Breast epithelium (tissue), 4 donors: ENCODE measurements at places on chromosomes 6 and 20. TPM values are rescaled to one million over a fixed set of nuclear protein-coding genes. Genes with fewer than 3 reads are reported as not detected.

The PCK1 gene
- 27.2 TPM for total RNA-seq

The TMEM200A gene
- 4.8 TPM for total RNA-seq

DNA sequence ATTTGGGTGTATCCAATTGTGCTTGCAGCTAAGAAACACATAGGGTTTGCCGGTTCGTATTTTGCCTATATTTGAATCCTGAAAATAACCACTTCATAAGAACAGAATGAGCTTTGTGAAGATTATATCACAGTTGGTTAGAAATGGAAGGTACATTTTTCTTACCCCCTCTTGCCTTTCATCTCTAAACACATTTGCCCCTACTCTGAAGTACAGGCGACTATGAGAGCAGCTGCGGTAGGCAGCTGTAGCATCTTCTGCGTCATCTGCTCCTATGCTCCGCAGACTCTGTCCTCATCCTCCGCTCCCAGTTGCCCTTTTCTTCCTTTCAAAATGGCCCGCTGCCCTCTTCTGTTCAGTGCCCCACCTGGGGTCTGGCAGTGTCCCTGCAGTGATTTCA is 47.6 kb upstream of the REV3L start:
- no peaks in the 10 kb centered on the region for H3K36me3 ChIP-seq
- H3K4me3 ChIP-seq = no peak overlapping the region
- H3K27me3 ChIP-seq = no peaks in the 10 kb centered on the region
- no peak for DNase-seq
- H3K27ac ChIP-seq = no peak overlapping the region

The TSPO2 gene
- not detected for total RNA-seq

DNA sequence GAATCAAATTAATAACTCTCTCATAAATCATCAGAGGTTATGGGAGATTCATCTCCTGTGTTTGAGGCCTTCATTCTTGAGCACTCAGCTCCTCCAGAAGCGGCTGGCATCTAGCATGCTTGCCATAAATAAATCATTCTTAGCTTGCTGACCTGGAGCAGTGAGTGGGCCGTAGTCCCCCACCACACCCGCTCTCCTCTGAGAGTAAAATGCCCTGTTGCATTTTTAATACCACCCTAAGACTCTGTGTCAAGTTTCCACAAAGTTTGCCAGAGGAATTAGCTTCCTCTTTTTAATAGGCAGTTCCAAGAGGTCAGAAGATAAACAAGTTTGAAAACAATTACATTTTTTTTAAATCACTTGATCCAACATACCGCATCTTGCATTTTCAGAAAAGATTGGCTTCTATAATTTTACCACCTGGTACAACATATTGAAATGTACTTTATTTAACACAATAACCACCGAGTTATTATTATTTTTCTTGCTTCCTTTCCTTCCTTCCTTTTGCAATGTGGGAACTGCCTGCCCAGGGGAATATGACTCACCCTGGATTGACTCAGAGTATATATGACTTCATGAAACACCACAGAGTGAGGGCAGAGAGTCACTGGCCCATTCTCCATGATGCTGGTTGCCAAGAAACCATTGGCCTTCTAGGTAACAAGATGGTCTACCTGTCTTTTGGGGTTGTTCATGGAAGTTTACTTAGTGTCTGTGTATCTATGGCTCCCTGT is 29.4 kb upstream of the CLIC5 start:
- no peak overlapping the region for H3K27ac ChIP-seq
- H3K36me3 ChIP-seq = no peaks in the 10 kb centered on the region
- DNase-seq = peak; percentile 19
- no peaks in the 10 kb centered on the region for H3K27me3 ChIP-seq

DNA sequence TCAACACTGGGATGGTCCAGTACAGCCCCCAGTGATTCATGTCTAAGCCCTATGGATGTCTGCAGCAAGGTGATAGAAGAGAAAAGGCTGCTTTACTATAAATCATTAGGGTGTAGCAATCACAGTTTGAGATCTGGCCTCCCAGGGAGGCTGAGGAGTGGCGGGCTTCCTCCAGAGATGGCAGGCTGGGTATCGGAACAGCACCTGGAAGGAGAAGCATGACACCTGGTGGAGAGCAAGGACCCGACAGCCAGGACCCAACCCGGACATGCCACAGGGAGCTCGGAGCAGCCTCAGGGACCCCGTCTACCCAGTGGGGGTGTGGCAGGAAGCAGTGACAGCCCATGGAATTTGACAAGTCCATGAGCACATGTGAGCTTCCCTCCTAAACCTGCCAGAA is 114.8 kb upstream of the CD93 start:
- no peaks in the 10 kb centered on the region for H3K36me3 ChIP-seq
- no peak overlapping the region for H3K4me3 ChIP-seq
- no peak for DNase-seq
- no peak overlapping the region for H3K27ac ChIP-seq

The ADGRF4 gene
- 0.16 TPM for total RNA-seq

DNA sequence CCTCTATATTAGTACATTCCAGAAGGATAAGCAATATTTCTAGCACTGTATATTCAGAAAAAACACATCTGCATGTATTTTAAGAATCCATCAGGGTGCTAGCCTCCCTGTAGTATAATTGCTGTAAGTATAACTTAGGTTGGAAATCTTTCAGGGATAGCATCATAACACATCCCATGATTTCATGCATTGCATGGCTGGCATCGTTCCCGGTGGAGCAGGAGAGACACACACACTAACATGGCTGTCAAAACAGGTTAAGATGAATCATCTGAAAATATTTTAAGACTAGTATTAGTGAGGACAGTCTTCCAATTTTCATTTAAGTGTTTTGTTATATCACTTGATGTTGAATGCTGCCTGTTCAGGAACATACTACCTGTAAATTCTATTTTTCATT is 32.1 kb upstream of the CENPW start:
- no peak overlapping the region for H3K27ac ChIP-seq
- no peaks in the 10 kb centered on the region for H3K36me3 ChIP-seq
- DNase-seq = no peak
- no peaks in the 10 kb centered on the region for H3K4me1 ChIP-seq
- H3K27me3 ChIP-seq = no peaks in the 10 kb centered on the region

The GRM1 gene
- total RNA-seq = 0.15 TPM

DNA sequence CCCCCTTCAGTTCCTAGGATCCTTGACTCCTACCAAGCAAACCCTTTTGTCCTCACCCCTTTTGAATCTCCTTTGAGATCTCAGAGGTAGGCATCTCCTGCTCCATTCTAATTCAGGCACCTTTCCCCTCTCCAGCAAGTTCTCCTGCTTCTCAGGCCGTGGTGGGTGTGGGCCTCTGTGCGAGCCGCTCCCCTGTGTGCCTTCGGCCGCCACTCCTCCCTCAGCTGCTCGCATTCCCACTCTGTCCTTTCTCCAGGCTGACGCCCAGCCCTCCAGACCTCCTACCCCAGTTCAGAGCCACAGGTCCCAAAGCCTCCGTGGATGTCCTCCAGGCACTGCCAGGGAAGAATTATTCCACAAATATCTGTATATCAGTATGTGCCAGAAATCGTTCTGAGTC is 19.7 kb upstream of the RPS6KA2 start:
- no peak overlapping the region for H3K27ac ChIP-seq
- H3K36me3 ChIP-seq = no peaks in the 10 kb centered on the region
- H3K4me3 ChIP-seq = no peak overlapping the region
- no peaks in the 10 kb centered on the region for H3K27me3 ChIP-seq
- DNase-seq = no peak

DNA sequence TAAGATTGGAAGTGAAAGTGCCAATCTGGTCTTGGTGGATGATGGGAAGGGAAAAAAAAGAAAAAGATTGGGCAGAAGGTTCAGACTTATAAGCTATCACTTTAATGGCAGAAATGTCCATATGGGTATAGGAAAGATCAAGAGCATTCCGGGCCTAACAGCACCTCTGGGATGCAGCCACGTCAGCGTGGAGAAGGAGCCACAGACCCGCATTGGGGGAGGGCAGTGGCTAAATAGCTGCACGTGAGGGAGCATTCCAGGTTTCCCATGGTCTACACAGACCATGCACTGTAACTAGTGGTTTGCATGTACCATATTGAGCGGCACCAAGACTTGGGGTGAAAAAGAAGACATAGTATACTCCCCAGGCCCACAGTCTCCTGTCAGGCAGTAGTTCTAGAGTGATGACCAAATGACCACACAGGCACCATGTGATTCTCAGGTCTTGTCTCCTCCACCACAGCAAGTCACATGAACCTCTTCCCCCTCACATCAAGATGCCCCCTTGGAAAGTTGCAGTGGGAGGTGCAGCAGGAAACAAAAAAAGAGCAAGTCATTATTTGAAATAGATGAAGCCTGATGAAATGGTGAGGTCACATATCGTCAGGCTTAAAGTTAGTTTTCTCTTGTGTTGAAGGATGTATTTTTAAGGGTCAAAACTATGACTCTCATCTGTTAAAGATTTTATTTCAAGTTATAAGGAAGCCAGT is 94.4 kb upstream of the TNFAIP3 start:
- no peak overlapping the region for H3K4me3 ChIP-seq
- no peak for DNase-seq
- no peaks in the 10 kb centered on the region for H3K4me1 ChIP-seq
- no peaks in the 10 kb centered on the region for H3K27me3 ChIP-seq
- no peaks in the 10 kb centered on the region for H3K36me3 ChIP-seq
- H3K27ac ChIP-seq = no peak overlapping the region

DNA sequence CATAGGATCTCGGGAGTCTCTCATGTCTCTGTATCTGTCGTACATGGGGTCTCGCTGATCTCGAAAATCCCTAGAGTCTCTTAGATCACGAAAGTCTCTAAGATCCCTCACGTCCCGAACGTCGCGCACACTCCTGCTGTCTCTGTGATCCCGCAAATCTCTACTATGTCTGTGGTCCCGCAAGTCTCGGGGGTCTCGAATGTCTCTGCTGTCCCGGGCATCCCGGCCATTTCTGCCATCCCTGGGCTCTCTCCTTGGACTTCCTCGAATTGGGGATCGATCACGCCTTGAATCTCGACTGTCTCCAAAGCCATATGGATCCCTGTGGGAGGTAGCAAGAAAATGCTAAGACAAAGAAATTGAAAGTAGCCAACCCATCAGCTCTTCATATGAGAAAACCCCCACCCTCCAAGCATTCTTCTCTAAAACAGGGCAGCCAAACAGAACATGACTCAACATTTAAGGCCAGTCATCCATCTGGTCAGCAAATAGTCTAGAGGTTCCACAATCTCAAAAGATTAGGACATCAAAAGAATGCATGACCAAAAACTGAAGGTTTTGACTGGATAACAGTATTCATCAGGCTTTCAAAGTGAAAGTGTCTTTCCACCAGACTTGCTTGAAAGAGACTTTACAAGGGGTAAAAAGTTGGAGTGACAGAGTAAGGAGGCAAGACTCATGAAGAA is 19.4 kb downstream of the NCOA5 start:
- H3K4me3 ChIP-seq = no peak overlapping the region
- H3K27ac ChIP-seq = no peak overlapping the region
- no peak for DNase-seq
- no peaks in the 10 kb centered on the region for H3K27me3 ChIP-seq
- H3K36me3 ChIP-seq = peaks cover 13% of the 10 kb centered on the region

- no peak overlapping the region for H3K4me3 ChIP-seq
- no peaks in the 10 kb centered on the region for H3K4me1 ChIP-seq
- no peak overlapping the region for H3K27ac ChIP-seq
- no peak for DNase-seq
- H3K27me3 ChIP-seq = no peaks in the 10 kb centered on the region
- no peaks in the 10 kb centered on the region for H3K36me3 ChIP-seq
These were observed 21.5 kb upstream of the TMEM30A start for GRCh38 chr6:75306064-75306463.

DNA sequence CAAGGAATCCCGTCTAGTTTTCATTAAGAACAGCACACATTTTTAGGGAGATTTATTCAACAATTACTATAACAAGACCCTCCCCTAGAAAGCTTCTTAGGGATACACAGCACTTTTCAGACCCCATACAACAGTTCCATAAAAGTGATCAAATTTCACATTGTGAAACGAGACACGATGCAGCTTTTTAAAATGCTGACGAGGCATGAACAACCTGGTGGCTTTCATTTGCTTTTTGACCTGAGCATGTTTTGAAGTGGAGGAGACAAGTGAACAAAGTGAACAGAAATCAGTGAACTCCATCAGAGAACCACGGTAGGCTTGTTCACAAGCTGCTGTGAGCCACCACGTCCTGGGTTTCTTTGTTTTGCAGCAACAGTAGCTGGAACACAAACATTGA is 112.2 kb downstream of the PCSK2 start:
- no peak overlapping the region for H3K27ac ChIP-seq
- no peak overlapping the region for H3K4me3 ChIP-seq
- H3K27me3 ChIP-seq = no peaks in the 10 kb centered on the region
- no peaks in the 10 kb centered on the region for H3K36me3 ChIP-seq
- no peak for DNase-seq

GRCh38 chr6:87660226-87660911 is 41.7 kb downstream of the AKIRIN2 start:
- H3K36me3 ChIP-seq = no peaks in the 10 kb centered on the region
- H3K4me1 ChIP-seq = no peaks in the 10 kb centered on the region
- no peak overlapping the region for H3K4me3 ChIP-seq
- no peaks in the 10 kb centered on the region for H3K27me3 ChIP-seq
- DNase-seq = no peak

DNA sequence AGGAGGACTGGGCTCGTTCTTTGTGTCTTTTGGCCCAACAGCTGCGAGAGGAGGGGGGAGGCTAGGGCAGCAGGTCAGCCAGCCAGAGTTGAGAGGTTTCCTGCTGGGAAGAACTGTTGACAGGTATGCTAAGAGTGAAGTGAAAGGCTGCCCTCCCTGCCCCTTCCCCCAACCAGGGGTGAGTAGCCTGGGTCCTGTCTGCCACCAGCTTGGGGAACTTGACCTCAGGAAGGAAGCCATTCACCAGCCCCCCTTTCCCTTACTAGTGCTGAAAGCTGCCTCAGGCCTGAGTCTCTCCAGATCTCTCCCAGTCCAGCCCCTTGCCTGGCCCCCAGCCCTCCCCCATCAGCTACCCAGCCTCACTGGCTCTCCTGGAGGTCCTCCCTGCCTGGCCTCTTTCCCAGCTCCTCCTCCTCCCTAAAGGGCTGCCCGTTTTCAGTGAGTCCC is 20.7 kb upstream of the ZNF76 start:
- H3K4me3 ChIP-seq = no peak overlapping the region
- no peaks in the 10 kb centered on the region for H3K36me3 ChIP-seq
- no peak for DNase-seq

GRCh38 chr6:140271759-140272377 is 897.4 kb upstream of the CITED2 start:
- no peaks in the 10 kb centered on the region for H3K27me3 ChIP-seq
- no peak for DNase-seq
- H3K4me3 ChIP-seq = no peak overlapping the region
- H3K27ac ChIP-seq = no peak overlapping the region
- no peaks in the 10 kb centered on the region for H3K36me3 ChIP-seq

DNA sequence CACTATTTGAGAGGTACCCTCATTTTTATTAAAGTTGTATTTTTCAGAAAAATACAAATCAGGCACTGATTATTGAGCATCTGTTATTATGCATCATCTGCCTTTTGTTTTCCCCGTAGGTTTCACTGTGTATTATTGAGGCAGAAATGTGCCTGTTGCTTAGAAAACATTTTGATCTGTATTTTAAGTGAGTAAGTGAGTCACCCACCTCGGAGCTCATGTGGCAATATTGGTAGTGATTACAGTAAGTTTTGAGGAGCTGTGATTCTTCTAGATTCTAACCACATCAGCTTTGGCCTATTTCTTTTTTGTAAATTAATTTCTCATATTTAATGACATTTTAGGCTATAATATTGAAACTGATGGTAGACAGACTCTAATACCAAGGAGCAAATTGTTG is 59.6 kb upstream of the LAMP5 start:
- H3K27ac ChIP-seq = no peak overlapping the region
- no peak overlapping the region for H3K4me3 ChIP-seq
- H3K27me3 ChIP-seq = no peaks in the 10 kb centered on the region
- no peaks in the 10 kb centered on the region for H3K36me3 ChIP-seq

The PRICKLE4 gene
- 0.80 TPM for total RNA-seq
